Progenitor cell of endocrine pancreas (in vitro differentiated cells): ENCODE measurements at places on chromosomes 6 and 20. TPM values are rescaled to one million over a fixed set of nuclear protein-coding genes. Genes with fewer than 3 reads are reported as not detected.

DNA sequence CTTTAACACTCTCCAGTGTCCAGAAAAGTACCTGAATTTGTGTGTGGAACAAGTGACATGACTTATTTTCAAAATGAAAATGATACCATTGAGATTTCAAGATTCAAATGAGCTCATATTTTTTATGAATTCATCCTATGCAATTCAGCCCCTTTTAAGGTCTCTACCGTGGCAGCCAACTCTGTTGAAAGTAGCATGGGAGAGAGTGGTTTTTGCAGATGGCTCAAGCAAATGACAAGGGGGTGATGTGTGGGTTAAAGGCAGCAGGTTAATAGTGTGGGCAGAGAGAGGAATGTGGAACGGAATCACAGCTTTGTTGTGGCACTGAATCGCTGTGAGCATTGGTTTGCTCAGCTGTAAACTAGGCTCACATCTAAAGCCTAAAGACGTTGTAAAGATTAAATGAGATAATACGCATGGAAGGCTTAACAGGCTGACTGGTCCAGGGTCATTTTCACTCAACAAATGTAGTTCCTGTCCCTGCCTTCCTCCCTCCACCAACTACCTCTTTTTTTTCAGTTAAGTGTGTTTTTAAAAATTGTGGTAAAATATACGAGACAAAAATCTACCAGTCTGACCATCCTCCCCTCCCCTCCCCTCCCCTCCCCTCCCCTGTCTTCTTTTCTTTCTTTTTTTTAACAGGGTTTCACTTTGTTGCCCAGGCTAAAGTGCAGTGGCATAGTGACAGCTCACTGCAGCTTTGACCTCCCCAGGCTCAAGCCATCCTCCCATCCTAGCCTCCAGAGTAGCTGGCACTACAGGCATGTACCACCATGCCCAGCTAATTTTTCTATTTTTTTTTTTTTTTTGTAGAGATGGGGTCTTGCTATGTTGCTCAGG is 114.7 kb upstream of the ZNF217 start:
- no peak for DNase-seq

The RUNX2 gene
- total RNA-seq, result 0.46 and 0.75 TPM in 2 replicates

DNA sequence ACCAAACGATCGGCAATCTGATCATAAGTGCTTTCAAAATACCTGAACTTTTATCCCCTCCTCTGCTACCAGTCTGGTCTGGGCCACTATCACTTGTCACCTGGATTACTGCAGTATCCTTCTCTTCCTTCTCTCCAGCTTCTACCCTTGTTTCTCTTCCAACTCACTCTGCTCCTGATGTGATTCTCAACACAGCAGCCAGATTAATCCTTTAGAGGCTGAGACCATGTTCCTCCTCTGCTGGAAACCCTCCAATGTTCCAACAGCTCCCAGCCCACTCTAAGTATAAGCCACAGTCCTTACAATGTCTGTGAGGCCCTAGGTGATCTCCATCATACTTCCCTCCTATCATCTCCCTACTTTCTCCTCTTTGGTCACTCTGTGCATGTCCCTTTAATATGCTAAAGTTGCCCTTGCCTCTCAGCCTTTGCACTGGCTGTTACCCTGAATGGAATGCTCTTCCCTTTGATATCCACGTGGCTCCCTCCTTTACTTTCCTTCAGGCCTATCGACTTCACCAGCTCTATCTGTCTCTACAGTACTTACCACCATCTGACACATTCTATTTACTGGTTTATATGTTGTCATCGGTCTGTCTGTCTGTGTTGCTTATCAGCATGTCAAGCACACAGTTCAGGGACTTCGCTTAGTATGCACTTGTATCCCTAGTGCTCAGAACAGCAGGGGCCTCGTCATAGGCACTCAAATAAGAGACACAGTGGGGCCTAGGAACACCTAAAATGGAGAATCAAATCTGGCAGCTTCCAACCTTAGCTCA is 35.0 kb upstream of the RNF24 start:
- DNase-seq, result no peak

GRCh38 chr6:121838842-121839241 is 403.4 kb downstream of the GJA1 start:
- DNase-seq, result no peak

The NOX3 gene
- not detected in 2 replicates for total RNA-seq

DNA sequence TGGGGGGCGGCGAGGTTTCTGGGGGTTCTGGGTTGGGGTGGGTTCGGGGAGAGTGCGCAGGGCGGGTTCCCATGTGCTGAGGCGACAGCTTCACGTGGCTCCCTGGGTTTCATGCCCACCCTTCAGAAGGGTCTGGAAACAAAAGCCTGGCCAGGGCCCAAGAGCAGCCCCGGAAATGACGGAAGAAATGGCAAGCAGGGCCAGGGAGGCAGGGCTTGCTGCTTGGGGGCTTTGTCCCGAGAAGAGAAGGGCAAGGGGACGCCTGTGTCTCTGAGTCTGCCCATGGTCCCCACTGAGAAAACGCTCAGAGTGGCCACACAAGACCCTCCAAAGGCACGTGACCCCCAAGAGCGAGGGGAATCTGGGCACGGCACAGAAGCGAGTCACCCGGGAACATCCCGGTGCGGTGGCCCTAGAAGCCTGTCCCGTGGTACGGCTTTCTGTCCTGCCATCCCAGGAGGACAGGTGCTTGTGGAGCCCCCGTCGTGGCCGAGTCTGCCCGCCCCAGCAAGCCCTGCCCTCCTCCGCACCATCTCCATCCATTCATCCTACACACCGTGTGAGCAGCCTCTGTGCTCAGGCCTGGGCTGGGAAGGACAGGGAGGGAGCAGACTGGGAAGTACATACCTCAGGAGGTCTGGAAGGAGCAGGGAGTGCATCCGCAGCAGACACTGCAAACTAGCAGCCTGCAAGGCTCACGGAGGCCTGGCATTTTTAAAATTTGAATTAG is 9.0 kb downstream of the NPEPL1 start:
- no peak for DNase-seq

The HECA gene
- 10.9 TPM in 2 replicates for total RNA-seq

GRCh38 chr6:41430875-41431274 is 95.5 kb downstream of the NCR2 start:
- DNase-seq, result no peak

DNA sequence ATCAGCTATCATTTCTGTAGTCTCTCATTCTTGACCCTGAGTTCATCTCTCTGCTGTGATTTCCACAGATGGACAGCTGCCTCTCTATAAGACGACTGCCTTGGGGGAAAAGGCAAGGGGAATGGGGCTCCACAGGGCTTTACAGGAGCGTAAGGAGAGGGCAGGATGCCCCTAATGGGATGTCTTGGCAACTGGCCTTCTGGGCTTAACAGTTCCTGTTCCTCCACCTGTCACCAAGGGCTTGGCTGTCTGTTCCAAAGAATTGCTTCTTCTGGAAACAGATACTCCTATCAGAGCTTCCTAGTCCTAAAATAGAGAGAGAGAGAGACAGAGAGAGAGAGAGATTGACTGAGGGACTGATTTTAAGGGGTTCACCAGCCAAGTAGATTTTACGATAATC is 181.9 kb downstream of the TMEM200A start:
- DNase-seq, result no peak

DNA sequence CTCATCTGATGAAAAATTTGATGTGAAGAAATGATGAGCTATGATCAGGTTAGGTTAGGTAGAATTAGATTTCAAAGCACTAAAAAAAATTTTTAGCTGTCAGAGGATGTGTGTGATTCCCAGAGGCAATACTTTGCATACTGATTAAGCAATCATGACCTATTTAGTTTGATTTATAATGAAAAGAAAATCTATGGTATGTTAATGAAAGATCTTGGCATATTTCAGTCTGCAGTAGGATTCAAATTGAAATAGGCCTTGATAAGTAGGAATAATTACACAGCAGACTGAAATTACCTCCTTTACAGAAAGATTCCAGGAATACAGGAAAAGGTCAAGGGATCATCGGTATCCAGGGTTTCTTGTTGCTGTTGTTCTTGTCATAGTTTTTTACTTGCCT is 69.3 kb downstream of the HDDC2 start:
- DNase-seq, result no peak

The C20orf96 gene
- total RNA-seq, result 69.9 and 70.1 TPM in 2 replicates

The EYS gene
- total RNA-seq, result 0.44 and 0.46 TPM in 2 replicates

DNA sequence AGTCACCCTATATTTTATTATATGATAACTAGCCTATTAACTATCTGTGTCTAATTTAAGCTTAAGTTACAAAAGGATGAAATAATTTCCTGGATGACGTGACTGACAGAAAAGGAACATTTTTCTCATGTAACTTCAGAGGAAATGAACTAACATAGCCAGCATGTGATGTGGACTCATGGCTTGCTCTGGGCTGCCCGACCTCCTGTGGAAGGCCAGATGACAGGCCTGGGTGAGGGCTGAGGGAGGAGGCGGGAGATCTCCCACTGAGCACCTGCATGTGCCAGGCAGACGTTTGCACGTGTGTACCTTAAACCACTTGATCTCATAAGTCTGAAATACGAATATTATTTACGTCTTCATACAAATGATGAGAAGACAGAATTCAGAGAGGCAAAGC is 321.1 kb downstream of the SYNE1 start:
- no peak for DNase-seq

DNA sequence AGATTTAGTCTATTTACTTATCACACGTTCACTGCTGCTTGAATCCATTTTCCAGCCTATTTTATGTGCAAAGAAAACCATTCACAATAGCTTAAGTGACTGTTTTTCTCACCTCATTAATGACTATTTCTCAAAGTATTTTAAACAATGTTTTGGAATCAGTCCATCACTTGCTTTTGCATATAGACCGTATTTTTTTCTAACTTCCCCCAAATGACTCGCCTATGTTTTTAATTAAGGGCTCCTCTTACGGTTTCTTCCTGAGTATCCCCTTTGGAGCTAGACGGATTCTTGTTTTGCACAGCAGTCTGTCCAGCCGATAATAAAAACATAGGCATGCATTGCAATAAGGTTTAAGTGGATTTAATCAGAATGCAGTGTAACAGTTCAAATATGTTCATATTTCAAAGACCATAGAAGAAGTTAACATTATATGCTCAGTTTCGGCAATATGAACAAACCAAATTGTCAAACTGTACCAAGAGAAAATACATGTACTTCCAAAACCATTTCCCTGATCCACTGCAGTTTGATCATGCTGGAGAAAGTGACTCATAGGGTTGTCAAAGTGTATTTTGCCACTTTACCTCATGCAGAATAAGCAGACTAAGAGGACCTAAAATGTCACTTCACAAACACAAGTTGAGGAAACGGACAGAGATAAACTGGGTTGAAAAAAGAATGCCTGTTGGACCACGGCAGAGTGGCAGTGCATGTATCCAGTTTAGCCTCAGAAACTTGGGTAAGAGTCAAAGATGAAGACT is 66.4 kb downstream of the HMGN3 start:
- DNase-seq, result no peak

GRCh38 chr6:168156742-168157265 is 77.8 kb upstream of the FRMD1 start:
- no peak for DNase-seq

- no peak for DNase-seq
Observed at GRCh38 chr6:53926505-53926904, 131.7 kb downstream of the LRRC1 start.

GRCh38 chr20:1844325-1845162 is 50.7 kb upstream of the SIRPA start:
- no peak for DNase-seq

DNA sequence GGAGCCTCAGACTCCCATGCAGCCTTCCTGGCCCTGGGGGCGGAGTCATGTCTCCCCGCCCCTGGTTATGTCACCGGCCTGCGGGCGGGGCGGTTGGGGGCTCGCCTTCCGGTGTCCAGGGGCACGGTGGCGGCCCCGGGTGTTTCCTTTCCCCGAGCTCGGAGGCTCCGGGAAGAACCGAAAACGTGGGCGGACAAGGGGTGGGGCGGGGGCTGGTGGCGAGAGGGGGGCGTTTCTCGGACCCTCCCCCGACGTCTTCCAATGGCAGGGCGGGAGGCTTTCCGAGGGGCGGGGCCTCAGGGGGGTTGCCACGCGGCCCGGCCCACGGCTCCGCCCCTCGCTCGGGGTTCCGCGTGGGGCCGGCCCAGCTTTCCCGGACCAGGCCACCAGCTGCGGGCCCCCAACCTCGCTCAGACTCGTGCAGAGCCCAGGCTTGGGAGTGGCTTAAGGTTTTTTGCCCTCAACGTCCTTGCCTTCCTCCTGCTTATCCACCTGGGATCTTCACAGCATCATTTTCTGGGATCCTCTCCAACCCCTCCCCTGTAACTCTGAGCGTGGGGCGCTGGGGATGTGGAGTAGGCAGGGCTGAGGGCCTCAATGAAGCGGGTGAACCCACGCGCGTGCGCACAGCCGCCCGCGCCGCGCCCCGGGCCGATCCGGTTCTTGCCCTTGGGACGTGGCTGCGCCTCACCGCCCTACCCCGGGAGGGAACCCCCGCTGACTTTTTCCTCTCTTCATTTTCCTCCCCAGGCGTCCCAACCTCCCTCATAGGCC is 2.1 kb upstream of the NRN1 start:
- DNase-seq, result peak; percentile 64

DNA sequence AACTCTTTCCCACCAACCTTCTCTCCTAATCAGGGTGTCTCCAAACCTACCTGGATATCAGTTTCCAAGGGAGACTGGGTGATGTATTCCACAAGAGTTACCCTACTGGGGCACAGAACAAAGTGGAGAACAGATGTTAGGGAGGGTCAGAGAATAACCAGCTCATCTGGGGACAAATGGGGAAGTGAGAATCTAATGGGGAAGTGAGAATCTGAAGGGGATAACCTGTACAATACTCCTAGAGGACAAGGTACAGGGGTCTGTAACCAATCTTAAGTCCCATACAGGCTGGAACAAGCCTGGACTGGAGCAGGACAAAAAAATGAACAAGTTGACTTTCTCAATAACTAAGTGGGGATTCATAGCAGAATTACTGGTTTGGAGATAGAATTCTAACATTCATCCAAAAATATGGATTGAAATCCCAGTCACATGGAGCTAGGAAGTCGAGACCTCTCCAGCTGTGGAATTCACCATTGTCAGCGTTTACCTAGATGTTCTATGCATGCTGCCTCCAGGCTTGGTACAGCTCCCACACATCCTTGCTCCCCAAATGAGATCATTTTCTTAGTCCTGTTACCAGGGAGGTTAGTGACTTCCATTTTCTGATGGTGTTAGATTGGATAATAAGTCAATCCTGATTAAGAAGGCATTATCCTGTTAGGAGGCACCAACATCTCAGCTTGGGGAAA is 214.8 kb upstream of the MOCS1 start:
- no peak for DNase-seq

The LINC00237 gene
- total RNA-seq, result not detected in 2 replicates

The HLA-DRA gene
- not detected in 2 replicates for total RNA-seq

- DNase-seq, result no peak
Observed at GRCh38 chr20:12627485-12627884, 381.3 kb upstream of the SPTLC3 start.
